ENCODE measurements at places on chromosomes 6 and 20.

GRCh38 chr6:56364431-56364826 is 117.0 kb upstream of the COL21A1 start:
- no peak for DNase-seq

- DNase-seq: no peak
These were observed 150.1 kb downstream of the GMPR start for GRCh38 chr6:16388488-16388887.

- DNase-seq: no peak
These were observed 27.8 kb downstream of the ASIP start for GRCh38 chr20:34268851-34269636.

DNA sequence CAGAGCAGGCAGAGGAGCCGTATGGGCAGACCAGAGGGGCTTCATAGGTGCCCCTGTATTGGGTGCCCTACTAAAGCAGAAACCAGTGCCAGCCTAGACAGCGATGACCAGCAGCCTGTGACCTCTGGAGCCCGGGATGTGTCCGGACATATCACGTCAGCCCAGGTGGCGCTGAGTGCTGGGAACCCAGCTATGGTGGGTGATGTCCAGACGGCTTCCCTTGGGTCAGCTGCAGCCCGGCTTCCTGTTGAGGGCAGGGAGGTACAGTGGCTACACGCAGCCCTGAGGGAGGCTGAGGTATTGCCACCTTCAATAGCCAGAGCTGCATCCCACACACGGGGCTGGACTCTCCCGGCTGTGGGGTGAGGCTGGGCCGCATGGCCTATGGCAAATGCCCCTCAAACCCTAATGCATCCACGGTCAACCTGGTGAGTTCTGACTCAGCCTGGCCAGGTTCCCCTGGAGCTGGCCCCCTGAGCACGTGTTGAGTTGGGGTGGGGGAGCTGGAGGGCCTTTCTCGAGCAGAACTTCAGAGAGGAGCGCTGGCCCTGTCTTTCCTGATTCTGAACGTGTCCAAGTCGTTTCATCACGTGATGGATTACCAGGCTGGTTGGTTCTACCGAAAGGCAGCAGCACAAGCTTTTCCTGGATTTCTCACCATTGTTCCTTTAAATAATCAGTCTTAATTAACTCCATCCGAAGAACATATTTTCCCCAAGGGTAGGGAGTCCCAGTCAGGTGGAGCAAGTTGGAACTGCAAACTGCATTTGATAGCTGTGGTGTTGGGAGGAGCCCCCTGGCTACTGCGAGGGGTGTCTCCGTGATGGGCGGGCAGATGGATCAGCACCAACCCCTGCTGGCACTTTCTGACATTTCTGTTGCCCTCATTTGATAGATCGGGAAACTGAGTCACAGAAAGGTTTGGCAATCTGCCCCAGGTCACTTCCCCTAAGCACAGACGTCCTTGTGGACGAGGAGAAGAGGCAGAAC is 7.1 kb upstream of the MYT1 start:
- no peak for DNase-seq

- DNase-seq: no peak
These were observed 187.7 kb downstream of the SOD2 start for GRCh38 chr6:159505140-159505922.

- DNase-seq: no peak
These were observed 679 bp downstream of the ADGRF5 start for GRCh38 chr6:46921059-46921458.

DNA sequence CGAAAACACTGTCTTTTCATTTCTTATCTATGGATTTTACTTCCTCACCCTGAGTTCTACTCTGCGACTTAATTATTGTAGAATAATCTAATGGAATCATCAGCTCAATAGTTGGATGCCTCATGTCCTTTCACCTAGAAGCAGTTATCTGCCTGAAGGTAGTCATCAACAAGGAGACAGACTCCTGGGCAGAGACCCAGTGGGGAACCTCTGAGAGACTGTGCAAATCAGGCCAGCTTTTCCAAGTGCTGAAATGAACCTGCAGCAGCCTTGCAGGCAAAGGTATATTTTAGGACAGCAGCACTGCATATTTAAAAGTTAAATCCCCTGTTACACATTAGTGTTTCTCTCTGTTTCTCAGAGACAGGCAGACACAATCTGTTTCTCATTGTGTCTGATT is 99.7 kb upstream of the STMND1 start:
- DNase-seq: no peak

DNA sequence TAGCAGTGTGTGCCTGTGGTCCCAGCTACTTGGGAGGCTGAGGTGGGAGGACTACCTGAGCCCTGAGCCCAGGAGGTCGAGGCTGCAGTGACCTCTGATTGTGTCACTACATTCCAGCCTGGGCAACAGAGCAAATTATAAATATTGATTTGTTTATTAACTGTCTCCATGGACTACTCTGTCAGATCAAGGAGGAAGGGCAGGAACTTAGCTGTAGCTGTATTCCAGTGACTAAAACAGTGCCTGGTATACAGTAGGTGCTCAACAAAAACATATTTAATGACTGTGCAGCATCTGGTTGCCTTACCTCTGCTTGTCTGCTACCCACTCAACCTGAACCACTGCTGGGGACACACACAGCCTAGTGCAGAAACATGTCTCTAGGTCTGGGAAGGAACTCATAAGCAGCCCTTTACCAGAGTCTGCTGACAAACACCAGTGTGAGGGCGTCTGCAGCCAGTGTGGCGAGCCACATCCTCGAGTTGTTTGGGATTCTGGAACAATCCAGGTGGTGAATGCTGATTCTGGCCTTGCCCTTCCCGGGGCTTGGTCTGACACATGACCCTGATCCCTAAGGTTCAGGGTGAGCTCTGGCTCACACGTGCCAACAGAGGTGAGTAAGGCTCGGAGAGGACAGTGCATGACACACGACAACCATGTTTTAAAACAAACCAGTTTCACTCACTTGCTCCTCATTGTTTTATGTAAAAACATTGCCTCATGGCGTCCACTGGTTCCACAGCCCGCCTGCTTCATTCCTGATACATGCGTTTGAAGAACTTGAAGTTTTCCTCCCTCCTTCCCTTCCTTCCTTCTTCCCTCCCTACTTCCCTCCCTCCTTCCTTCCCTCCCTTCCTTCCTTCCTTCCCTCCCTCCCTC is 117.9 kb upstream of the ZNF217 start:
- DNase-seq: no peak

GRCh38 chr6:53306819-53307347 is 41.9 kb downstream of the ELOVL5 start:
- no peak for DNase-seq

- no peak for DNase-seq
These were observed 52.5 kb upstream of the NEDD9 start for GRCh38 chr6:11284996-11285395.

- no peak for DNase-seq
These were observed 918 bp downstream of the EIF6 start for GRCh38 chr20:35283441-35284266.

DNA sequence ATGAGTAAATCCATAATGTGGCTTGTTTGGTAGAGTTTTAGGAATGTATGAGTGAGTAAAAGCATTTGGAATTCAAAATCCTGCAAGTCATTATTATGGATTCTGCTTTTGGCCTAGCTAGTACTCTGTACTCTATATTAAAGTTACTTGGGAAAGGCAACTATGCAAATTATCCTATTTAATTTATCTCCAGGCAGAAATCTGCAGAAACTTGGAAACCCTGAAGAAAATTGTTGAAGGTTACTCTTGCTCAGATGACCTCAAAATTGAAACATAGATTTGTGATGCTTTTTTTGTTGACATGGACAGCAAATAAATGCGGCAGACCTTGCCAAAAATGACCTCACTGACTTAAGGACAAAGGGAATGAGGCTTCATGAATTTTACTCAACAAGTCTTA is 477.1 kb upstream of the EYS start:
- no peak for DNase-seq

DNA sequence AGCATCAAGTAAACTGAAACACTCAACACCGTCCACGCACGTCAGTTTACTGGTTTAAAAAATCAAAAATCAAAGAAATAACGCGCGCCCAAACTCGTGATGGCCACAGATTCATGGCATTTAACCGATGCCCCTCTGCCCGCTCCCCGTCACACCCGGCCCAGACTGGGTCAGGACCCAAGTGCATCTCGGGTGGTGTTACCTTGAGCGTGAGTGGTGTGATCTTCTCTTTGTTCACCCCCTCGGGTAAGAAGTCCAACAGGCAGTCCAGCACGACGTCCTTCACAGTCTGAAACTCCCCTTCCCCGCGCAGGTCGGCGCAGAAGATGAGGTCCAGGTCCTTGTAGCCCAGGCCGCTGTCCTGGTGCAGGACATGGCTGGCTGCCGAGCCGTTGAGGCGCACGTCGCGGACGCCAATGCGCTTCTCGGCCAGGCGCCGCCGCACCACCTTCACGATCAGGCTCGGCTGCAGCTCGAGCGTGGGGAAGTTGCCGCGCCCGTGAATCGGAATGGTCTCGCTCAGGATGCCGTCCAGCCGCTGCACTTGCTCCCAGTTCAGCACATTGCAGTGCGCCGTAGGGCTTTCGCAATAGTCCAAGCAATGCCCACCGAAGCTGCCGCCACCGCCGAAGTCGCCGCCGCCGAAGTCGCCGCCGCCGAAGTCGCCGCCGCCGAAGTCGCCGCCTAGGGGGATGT is 945 bp downstream of the TENT5A start:
- peak; percentile 47 for DNase-seq

DNA sequence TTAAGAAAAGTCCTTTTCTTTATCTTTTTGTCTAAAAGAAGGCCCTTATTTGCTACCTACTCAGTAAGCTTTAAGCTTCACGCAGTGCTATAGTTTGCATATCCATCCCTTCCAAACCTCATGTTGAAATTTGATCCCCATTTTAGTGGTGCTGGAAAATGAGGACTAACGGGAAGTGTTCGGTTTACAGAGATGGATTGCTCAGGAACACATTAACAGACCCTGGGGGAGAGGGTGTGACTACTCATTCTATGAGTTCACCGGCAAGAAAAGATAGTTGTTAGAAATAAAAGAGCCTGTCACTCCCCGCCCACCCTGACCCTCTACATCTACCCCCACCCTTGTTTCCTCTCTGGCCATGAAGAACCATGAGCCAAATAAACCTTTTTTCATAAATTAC is 546.2 kb downstream of the MEI4 start:
- no peak for DNase-seq

DNA sequence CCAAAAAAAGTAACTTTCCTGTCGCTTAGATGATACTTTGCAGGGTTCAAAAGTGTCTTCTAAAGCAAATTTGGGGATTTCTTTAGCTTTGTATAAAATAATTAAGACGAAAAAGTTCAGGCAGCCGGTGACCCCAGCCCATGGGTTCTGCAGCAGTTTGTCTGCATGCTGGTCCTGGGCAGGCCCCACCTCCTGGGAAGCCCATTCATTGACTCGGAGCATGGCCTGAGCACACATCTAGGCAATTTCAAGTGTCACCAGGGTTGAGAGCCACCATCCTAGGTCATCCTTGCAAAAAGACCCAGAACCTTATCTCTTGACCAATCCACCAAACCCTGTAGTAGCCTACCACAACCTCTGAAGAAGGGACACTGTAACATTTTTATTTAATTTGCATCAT is 20.6 kb downstream of the BFSP1 start:
- no peak for DNase-seq

GRCh38 chr6:131733376-131734016 is 22.7 kb upstream of the CTAGE9 start:
- DNase-seq: no peak

DNA sequence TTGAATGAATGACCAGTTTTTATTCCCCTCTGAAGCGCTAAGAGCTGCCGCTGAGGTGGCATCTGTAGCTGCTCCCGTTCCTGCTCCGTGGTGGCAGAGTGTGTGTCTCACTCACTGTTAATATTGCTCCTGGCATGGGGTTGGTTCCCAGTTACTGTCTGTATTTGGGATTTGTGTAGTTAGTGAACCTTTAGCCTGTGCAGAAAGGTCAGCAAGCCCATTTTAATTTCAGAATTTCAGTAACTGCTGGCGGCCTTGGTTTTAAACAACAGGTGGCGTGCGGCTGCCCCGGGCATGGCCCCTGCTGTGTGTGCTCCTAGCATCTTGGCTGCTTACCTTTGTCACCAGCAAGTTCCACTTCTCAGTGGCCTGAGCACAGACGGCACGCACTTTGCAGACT is 54.1 kb upstream of the SLC22A1 start:
- no peak for DNase-seq

DNA sequence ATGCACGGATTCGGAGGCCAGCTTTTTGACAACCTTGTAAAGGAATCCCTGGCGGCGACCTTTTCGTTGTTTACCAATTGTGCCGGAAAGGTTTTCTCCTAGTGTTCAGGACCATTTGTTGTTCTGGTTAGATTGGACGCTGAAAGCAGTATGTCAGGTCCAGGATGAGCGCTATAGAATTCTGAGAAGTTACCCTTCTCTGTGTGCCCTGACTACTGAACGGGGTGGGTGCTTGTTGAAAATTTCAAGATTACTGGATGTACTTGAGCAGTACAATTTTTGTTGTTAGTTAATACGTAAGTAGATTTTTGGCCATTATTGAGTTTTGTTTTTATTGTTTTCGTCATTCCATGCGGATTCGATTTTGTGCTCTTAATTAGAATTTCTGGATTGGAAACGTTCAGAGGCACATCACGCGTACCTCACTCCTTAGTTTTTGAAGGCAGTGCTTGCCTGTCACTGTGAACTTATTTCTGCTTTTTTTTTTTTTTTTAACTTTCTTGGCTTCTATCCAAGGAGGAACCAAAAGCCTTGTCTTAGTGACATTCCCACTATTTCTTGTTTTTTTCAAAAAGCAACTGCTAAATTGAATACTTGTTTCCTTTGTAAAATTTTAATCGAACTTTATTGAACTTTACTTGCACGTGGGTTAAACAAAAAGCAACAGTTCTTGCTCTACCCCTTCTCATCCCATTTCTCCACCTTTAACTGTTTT is 898 bp downstream of the XRN2 start:
- no peak for DNase-seq

- DNase-seq: no peak
These were observed 82.3 kb upstream of the KCNG1 start for GRCh38 chr20:51104960-51105920.

GRCh38 chr6:18182568-18182967 is 27.3 kb downstream of the KDM1B start:
- DNase-seq: no peak

GRCh38 chr6:73515204-73515655 is 5.6 kb downstream of the EEF1A1 start:
- no peak for DNase-seq

GRCh38 chr6:38750968-38751615 is 36.0 kb downstream of the DNAH8 start:
- DNase-seq: no peak

GRCh38 chr20:3890999-3891929 is 2.1 kb downstream of the PANK2 start:
- no peak for DNase-seq

DNA sequence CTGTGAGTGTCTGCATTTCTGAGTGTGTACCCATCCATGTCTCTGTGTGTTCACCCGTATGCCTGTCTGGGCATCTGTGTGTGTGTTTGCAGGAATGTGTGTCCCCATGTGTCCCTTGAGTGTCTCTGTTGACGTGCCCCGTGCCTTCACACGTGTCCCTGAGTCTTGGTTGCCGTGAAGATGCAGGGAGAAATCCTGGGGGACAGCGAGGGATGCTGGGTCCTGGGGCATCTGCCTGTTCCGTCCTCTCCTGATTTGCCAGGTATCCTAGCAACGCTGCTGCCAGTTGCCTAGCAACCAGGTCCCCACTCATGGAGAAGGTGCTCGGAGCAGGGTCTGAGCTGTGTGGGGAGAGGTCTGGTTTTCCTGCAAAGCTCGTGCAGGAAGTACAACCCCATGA is 6.0 kb upstream of the LKAAEAR1 start:
- no peak for DNase-seq
